ENCODE measurements at places on chromosomes 6 and 20.

DNA sequence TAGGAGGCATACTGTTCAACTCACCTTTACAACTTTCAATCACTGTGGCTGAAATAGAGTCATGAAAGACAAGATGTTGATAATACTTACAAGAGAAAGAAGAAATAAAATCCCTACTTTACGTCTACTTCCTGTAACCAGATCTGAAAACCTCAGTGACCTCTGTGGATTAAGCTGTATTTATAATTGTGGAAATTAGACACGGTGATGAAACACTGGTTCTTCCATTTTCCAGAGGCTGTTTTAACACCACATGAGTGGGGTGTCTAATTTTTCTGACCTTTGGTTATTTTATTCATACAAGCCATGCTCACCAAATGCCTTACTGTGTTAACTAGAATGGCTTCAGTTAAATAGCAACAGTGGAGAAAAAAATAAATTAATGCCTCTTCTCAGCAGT, 58.5 kb upstream of the HIVEP1 start:
- no peak for DNase-seq

DNA sequence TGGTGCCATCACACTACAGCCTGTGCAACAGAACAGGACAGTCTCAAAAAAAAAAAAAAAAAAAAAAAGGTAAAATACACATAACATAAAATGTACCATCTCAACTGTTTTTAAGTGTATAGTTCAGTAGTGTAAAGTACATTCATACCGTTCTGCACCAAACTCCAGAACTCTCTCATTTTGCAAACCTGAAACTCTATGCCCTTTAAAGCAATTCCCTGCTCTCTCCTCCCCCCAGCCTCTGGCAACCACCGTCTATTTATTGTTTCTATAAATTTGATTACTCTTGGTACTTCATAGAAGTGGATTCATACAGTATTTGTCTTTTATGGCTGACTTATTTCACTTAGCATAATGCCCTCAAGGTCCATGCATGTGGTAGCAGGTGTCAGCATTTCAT, 12.9 kb downstream of the RIPOR2 start:
- DNase-seq, result no peak

DNA sequence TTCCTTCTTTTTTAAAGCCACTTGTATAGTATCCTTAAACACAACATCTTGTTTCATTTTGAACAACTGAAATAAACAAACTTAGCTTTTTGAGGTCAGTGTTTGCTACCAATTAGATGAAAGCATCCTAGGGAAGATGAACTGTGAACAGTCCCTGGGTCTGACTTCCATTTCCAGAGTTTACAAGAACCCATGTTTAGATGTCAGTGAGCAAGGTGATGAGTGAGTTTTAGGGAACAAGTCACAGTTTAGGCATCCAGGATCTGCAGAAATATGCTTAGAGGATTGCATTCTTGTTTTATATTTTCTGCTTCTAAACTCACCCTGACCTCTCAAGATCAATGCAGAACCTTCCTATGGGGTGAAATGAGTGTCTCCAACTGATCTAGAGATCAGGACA, 3.0 kb downstream of the ZC2HC1B start:
- no peak for DNase-seq

- no peak for DNase-seq
These were observed 13.8 kb downstream of the RNASET2 start for GRCh38 chr6:166942393-166943168.

GRCh38 chr20:40648210-40649072, 40.6 kb downstream of the MAFB start:
- DNase-seq, result no peak

DNA sequence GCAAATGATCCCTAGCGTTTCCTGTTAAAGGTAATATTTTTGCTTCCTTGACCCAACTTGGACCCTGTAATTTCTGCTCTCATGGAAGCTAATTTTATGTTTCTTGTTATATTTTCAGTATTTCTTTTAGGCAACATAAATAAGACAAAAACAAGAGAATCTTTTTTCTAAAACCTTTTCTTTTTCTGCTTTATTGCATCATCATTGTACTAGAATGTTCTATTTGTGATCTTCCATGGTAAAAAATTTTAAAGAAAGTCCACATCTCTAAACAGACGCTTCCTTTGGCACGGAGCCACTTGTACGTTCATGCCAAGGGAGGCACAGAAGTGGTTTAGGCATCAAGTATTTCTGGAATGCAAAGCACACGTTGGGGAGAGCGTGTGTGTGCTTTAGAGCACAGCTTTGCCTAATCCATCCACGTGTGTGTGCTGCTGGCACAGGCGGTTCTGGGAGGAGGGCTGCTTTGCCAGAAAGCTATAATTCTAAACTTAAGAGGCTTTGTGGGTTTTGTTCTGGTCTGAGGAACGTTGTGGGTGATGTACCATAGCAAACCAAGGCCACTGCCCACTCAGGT, 98.3 kb downstream of the SASH1 start:
- peak; percentile 88 for DNase-seq
